ENCODE measurements at places on chromosomes 5 and 9. TPM values are rescaled to one million over a fixed set of nuclear protein-coding genes. Genes with fewer than 3 reads are reported as not detected.

Gene UGT3A1
- total RNA-seq = not detected

Gene C8G
- not detected for total RNA-seq

Gene FAXDC2
- 95.5 TPM for total RNA-seq

Gene PTAR1
- total RNA-seq = 83.6 TPM

Gene PCDHGA11
- 6.2 TPM for total RNA-seq

Gene RFX3
- 8.4 TPM for total RNA-seq

Gene ADCY2
- 5.7 TPM for total RNA-seq

Gene NR5A1
- total RNA-seq = not detected

Gene PCDHB3
- 0.85 TPM for total RNA-seq

Gene GRXCR2
- not detected for total RNA-seq

Gene GFI1B
- not detected for total RNA-seq

Gene KCNN2
- 0.17 TPM for total RNA-seq

Gene ASB6
- total RNA-seq = 9.8 TPM

Gene CAPSL
- total RNA-seq = not detected

Gene ZNF169
- total RNA-seq = 12.1 TPM

Gene ZNF462
- 12.1 TPM for total RNA-seq

Gene CCDC107
- 60.7 TPM for total RNA-seq

Gene HTR4
- not detected for total RNA-seq

Gene SLC12A7
- total RNA-seq = 20.1 TPM

Gene MAST4
- total RNA-seq = 60.0 TPM

Gene MELK
- 0.57 TPM for total RNA-seq

Gene MIGA2
- total RNA-seq = 50.5 TPM

Gene TMOD1
- total RNA-seq = 20.7 TPM

Gene ASS1
- 445 TPM for total RNA-seq

Gene ZBED3
- total RNA-seq = 27.0 TPM

Gene MZB1
- 2.1 TPM for total RNA-seq
